CD4-positive, alpha-beta T cell treated with Interferon alpha-2 for 1 hour (primary cell): ENCODE measurements at places on chromosomes 16 and 17.
A peak's percentile ranks its signal among the peaks of the same experiment; 100 is the strongest.

- DNase-seq: no peak
These were observed 51.7 kb upstream of the LGALS9 start for GRCh38 chr17:27579304-27579703.

- no peak for DNase-seq
These were observed 160.4 kb downstream of the ZFHX3 start for GRCh38 chr16:72887537-72887936.

GRCh38 chr17:65609286-65609685 is 47.8 kb upstream of the AXIN2 start:
- DNase-seq: no peak

- no peak for DNase-seq
These were observed 10.0 kb downstream of the LDHD start for GRCh38 chr16:75106351-75107274.

DNA sequence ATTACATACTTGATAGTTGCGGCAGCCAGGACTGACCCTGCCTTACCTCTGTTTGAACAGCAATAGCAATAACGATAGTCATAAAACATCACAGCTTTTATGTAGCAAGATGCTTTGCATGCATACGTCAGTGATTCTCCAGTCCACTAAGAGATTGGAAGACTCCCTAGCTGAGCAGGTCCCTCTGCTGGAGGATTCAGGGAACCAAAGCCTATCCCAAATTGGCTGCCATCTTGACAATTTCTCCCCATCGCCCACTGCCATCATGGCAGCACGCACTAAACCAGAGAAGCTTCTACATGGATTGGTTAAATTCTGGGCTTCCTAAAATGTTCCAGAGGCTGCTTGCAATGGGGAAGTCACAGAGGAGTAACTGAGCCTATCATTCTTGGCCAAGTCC is 360.6 kb upstream of the XYLT1 start:
- DNase-seq: no peak

DNA sequence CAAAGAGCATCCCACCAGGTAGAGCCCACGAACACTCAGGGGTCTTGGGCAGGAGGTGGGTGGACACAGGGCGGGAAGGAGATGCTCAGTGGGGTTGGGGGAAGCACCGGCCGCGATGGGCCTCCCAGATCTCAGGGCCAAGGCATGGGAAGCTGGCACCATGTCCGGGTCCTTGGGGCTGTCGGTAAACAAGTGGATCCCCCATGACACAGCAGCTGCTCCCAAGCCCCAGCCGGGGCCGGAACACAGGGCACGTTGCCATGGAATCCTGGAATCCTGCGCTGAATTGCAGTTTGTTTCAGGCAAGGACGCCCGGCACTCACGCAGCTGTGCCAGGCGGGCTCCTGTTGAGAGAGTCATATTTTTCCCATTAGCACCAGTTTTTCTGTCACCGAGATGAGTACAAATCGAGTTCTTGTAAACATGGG is 23.0 kb upstream of the CHMP6 start:
- no peak for DNase-seq

- DNase-seq: no peak
These were observed 857 bp downstream of the TMC8 start for GRCh38 chr17:78131172-78132083.

GRCh38 chr17:8893621-8894201 is 26.2 kb upstream of the PIK3R6 start:
- DNase-seq: no peak

- DNase-seq: no peak
These were observed 87.7 kb downstream of the C16orf95 start for GRCh38 chr16:87229230-87230188.

GRCh38 chr17:72717276-72717675 is 375.2 kb downstream of the SLC39A11 start:
- no peak for DNase-seq

- no peak for DNase-seq
These were observed 27.8 kb upstream of the RHOT1 start for GRCh38 chr17:32114536-32114935.

DNA sequence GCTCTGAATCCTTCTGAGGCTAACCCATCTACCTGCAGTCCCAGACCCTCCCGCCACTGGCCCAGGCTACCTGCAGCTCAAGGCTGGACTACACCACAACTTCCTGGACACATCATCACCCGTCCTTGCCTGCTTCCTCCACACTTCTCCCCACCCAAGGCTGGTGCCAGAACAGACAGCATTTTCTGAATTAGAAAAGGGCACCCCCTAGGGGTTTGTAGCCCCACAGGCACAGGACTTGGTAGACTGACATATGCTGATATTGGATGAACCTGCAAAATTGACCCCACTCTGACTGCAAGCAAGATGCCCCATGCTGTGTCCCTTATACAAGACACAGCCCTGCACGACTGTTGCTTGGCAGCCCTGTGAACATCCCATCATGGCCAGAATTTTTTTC is 271.5 kb upstream of the C16orf82 start:
- DNase-seq: no peak

DNA sequence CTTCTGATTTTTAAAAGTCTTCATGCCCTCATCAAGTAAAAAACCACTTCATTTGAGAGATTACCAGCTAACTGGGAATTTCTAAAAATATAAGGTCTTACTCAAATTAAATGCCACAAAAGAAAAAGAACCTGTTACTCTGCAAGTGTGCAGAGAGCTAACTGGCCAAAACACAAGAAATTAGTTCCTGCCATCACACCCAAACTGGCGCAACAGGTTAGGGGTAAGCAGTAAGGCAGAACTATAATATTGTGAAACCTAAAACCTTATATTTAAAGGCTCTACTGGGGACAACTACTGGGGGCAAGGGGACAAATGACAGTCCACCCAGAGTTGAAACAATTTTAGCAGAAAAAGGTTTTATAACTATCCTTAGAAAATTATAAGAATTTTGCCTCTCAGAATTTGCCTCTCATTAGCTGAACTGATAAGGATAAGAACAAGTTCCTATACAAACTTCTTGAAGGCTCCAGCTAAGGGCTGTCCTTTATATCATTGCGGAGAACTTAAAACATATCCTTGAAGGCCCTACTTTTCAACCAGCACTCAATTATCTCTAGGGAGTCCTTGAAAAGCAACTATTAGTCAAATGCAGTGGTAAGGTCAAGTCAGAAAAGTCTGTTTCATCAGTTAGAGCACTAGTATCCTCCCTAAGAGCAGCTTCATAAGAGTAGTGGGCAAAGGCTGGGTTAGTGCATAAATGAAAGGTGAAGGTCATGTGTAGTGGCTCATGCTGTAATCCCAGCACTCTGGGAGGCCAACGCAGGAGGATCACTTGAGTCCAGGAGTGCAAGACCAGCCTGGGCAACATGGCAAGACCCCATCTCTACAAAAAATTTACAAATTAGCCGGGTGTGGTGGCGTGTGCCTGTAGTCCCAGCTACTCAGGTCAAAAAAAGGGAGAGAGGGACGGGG is 31.5 kb downstream of the SMURF2 start:
- DNase-seq: no peak

- peak; percentile 47 for DNase-seq
These were observed 246.6 kb upstream of the RPL38 start for GRCh38 chr17:73956595-73957465.

DNA sequence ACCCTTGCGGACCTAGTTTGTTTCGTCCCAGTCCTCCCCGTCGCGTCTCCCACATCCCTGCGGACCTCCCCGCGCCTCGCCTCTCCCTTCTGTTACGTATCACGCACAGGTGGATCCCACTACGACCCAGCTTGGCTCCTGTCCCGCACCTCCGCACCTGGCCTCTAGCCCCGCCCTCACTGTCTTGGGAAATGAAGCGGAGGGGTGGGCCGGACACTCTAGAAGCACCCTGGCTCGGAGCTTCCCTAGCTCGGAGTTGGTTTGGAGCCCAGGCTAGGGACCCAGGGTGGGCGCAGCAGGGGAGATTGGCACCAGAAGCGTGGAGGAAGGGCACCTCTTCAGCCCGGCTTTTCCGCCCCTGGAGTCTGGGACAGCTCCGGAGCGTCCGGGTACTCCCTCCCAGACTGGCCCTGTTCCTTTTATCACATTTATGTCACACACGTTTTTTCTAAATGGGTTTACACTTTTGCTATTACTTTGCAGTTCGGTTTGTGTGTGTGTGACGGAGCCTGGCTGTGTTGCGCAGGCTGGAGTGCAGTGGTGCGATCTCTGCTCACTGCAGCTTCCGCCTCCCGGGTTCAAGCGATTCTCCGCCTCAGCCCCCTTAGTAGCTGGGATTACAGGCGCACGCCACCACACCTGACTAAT is 1.4 kb upstream of the CEMP1 start:
- DNase-seq: peak; percentile 77

DNA sequence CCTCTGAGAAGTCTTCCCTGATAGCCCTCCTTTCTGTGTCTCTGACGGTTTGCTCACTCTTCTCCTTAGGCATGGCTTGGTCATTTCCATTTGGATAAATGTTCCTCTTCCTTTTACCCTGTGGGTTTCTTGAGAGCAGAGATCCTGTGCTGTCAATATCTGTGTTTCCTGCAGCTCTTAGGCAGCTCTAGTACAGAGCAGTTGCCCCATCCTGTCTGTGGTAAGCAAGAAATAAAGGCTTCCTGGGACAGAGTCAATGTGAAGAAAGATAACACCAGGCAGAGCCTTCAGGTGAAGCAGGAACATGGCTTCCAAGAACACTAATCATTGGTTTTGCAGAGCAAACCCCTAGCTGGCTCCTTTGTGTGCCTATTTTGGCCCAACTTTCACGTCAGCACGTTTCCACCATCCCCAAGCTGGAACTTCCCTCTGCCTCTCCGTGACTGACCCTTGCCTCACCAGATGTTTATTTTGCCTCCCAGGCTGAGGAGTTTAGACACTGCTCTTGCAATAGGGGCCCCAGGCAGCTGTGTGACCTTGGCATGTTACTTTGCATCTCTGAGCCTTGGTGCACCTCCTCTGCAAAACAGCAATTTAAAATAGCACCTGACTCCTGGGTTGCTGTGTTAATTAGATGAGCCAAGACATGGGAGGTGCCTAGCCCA is 49.6 kb upstream of the SIAH1 start:
- DNase-seq: no peak

DNA sequence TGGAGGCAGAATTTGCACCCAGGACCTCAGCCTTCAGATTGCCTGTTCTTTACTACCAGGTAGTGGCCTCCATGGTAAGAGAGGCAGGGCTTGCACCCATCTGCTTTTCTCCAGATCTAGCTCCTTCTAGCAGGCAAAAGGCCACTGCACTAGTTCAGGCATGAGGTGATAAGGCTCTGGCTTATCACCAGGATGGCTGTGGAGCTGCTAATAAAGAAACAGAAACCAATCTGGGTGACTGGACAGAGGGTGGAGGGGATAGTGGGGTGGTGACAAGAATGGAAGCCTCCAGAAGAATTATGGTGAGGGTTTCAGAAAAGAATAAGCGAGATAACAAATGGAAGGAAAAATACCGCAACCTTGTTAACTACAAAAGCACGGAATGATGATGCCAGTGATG is 15.5 kb upstream of the SUPT4H1 start:
- DNase-seq: no peak

- no peak for DNase-seq
These were observed 8.0 kb upstream of the GNA13 start for GRCh38 chr17:65064452-65065019.

GRCh38 chr17:3761036-3761917 is 37.6 kb downstream of the HASPIN start:
- DNase-seq: no peak

- DNase-seq: no peak
These were observed 508.7 kb downstream of the KCNJ2 start for GRCh38 chr17:70677783-70678647.

DNA sequence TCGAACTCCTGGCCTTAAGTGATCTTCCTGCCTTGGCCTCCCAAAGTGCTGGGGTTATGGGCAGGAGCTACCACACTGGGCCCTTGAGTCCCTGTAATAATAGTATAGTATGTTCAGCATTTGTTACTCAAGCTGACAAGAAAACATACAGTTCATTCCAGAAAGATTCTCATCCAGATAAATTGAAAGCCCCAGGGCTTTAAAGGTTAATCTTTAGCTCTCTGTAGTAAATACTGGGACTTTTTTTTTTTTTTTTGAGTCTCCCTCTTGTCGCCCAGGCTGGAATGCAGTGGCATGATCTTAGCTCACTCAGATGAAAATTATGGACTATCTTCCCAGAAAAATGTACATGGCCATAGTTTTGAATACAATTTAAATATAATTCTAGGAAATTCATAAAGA is 11.0 kb downstream of the BRCA1 start:
- no peak for DNase-seq

GRCh38 chr17:74360899-74361229 is 804 bp downstream of the BTBD17 start:
- DNase-seq: no peak

DNA sequence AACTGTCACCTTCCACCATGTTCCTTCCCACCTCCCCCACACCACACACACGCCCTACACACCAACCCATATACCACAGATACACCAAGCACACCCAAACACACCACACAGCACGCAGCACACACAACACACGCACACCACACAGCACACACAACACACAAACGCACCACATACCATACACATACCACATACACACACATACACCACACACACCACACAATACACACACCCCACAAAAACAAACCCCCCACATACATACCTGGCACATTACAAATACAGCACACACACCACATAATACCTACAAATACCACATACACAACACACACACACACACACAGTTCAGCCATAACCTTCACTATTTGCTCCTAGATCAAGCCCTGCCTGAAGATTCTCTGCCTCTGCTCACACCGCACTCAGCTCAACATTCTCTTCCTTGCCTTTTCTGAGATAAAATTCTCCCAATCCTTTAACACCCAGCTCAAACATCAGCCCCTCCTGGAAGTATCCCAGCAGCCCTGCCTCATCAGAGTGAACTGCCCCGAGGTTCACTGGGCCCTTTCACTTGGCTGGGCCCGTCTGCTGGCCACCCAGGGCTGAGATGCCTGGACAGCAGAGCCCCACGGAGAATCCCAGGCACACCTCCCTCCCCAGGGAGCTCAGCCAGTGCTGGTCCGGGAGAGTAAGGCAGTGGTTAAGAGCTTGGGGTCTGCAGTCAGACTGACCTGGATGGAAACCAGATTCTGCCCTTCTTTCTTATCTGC is 31.9 kb upstream of the CPNE2 start:
- DNase-seq: no peak

DNA sequence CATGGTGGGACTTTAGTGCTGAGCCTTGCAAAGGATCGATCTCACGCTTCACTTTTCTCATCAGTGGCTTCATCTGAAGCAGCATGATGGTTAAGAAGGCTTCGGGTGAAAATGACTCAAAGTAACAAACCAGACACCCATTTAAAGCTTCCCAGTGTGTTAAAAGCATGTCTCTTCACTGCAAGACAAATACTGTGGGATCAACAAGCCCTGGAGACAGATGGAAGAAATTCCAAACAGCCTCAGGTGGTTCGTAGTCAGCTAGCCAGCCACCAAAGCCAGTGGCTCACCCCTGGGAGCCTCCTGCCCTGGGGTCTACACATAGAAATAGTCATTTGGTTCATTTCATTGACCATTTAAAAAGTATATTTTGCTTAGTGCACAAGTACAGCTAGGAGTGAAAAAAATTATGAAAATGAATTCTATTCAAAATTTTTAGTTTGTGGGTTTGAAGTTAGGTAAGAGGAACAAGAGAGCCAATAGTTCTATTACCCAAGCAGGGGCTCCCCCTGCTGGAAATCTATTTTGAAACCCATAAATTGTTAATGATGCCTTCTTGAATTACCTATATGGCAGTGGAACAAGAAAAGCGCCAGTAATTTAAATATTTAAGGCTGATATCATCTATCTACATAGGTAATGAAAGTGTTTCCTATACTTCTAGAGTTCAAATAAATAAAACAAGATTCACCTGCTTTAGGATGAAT is 51.6 kb downstream of the PMP22 start:
- no peak for DNase-seq
